Activated CD4-positive, alpha-beta T cell treated with anti-CD3 and anti-CD28 coated beads, Interleukin-2, Interleukin-4, amounts not matched to agents 100 ng/mL and 50 ng/mL, durations not matched to agents 16 hours and 8 hours (primary cell): ENCODE measurements at places on chromosomes 1 and 21.
A peak's percentile ranks its signal among the peaks of the same experiment; 100 is the strongest.

GRCh38 chr1:246530482-246530881 is 23.4 kb upstream of the SMYD3 start:
- DNase-seq = no peak

- no peak for DNase-seq
Observed at GRCh38 chr1:223478606-223479005, 85.4 kb downstream of the CCDC185 start.

- DNase-seq = no peak
Observed at GRCh38 chr1:29547300-29547699, 311.0 kb downstream of the PTPRU start.

DNA sequence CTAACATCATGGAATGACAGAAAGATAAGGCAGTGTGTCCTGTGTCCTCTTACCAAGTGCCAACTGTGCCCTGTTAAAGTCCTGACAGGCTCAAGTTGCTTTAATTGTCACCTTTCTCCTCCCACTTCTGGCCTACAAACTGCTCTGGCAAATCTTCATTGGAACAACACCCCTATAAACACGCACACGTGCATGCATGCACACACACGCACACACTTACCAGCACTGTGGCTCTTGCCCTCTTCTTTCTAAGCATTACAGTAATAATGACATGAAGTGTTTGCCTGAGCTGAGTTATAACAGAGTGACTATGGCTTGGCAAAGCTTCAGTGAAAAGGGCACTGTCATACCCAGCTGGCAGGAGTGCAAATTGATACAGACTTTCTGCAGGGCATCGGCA is 82.3 kb upstream of the SYT6 start:
- DNase-seq = no peak

GRCh38 chr1:208924928-208925327 is 658.6 kb upstream of the CAMK1G start:
- DNase-seq = no peak

GRCh38 chr1:89198491-89199072 is at the start of gene GBP4:
Gene GBP4 (minus strand): TSS chr1:89198942. CDS start chr1:89198834, 108 bp downstream.
- DNase-seq = peak; percentile 69

DNA sequence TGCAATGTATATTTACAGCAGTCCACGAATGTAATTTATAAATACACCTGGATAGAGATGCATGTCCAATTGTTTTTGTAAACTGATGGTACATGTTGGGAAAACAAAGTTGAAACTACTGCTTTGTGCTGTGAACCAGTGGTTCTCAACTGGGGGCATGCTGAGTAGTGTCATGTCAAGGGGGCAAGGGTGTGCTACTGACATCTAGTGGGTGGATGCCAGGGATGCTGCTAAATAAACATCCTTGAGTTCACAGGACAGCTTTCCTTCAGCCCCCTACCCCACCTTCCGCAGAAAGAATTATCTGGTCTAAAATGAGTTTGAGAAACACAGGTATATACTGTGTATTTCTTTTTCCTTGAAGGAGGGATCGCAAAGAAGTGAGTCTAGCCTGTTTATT is 95.9 kb downstream of the RASAL2 start:
- peak; percentile 6 for DNase-seq

DNA sequence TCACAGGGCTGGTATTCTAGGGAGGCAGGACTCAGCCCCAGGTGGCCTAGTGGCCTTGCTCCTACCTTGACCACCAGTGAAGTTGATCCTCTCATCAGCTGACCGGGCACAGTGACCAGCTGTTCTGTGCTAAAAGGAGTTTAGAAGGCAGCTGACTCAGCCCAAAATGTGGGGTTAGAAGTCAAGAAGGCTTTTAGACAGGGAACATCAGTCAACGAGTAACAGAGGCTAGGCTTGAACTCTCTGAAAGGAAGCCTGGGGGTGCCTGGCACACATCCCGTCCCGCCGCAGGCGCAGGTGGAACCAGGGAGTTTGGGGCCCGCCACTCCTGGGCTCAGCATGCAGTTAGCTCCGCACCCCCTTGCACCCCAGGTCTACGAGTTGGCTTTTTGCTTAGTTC is 114.9 kb upstream of the SLC45A1 start:
- no peak for DNase-seq

- DNase-seq = no peak
Observed at GRCh38 chr1:93394514-93394913, 48.8 kb downstream of the DR1 start.

- no peak for DNase-seq
Observed at GRCh38 chr1:37606481-37607263, 10.9 kb upstream of the GNL2 start.

- no peak for DNase-seq
Observed at GRCh38 chr21:17482928-17483327, 29.9 kb upstream of the CXADR start.

- no peak for DNase-seq
Observed at GRCh38 chr21:38182370-38182985, 74.3 kb upstream of the KCNJ15 start.

GRCh38 chr1:15942661-15943327 is 33.1 kb downstream of the ZBTB17 start:
- DNase-seq = no peak

GRCh38 chr21:43911935-43912487 is 47.0 kb downstream of the AGPAT3 start:
- DNase-seq = no peak

GRCh38 chr1:69109277-69109676 is 458.4 kb upstream of the LRRC7 start:
- no peak for DNase-seq

DNA sequence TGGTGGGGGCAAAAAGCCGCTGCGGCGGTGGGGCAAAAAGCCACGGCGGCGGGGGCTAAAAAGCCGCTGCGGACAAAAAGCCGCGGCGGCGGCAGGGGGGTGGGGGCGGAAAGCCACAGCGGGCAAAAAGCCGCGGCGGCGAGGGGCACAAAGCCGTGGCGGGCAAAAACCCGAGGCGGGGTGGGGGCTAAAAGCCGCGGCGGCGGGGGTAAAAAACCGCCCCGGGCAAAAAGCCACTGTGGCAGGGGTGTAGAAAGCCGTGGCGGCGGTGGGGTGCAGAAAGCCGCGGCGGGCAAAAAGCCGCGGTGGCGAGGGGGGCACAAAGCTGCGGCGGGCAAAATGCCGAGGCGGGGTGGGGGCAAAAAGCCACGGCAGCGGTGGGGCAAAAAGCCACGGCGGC is 3901.8 kb downstream of the SRGAP2C start:
- DNase-seq = no peak

- DNase-seq = no peak
Observed at GRCh38 chr1:173187671-173188237, 19.4 kb downstream of the TNFSF4 start.

GRCh38 chr1:204376465-204376864 is 16.7 kb upstream of the PLEKHA6 start:
- no peak for DNase-seq

DNA sequence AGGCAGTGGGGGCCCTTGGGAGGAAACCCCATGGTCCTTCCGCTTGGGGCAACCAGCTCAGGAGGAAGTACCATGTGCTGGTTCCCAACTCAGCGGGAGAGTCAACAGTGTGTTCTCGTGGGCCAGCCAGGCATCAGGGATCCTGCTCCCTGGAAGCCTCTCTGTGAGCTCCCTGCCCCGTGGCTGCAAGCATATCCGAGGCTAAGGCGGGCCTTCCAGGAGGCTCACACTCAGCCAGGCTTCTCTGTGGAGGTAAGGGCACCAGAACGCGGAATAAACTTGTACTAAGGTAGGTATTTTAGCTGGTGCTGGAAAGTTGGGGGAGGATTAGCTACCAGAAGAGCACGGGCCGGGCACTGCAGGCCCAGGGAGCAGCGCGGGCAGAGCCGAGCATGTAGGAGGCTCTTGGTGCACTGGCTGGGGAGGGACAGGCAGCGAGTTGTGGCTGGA is 74.7 kb upstream of the POU3F1 start:
- DNase-seq = no peak

GRCh38 chr1:204989266-204990058 is 53.5 kb upstream of the CNTN2 start:
- peak; percentile 66 for DNase-seq

- DNase-seq = no peak
Observed at GRCh38 chr1:38693759-38694158, 165.8 kb downstream of the RRAGC start.

DNA sequence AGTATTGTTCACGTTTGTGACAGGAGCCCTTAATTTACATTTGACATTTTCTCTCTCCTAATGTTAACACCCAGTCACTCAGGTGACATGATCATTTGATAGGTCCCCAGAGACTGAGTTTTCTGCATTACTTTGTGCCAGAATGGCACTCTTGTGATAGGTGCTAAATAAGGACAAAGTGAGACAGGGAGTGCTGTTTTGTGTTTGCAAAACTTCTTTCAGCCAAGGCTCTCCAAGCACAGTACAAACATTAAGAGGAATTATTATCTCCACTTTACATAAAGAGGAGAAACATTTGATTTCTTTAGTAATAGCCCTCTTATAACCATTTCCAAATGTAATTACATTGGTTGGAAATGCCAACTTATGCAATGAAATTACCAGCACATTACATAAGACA is 355.2 kb downstream of the NTNG1 start:
- no peak for DNase-seq

DNA sequence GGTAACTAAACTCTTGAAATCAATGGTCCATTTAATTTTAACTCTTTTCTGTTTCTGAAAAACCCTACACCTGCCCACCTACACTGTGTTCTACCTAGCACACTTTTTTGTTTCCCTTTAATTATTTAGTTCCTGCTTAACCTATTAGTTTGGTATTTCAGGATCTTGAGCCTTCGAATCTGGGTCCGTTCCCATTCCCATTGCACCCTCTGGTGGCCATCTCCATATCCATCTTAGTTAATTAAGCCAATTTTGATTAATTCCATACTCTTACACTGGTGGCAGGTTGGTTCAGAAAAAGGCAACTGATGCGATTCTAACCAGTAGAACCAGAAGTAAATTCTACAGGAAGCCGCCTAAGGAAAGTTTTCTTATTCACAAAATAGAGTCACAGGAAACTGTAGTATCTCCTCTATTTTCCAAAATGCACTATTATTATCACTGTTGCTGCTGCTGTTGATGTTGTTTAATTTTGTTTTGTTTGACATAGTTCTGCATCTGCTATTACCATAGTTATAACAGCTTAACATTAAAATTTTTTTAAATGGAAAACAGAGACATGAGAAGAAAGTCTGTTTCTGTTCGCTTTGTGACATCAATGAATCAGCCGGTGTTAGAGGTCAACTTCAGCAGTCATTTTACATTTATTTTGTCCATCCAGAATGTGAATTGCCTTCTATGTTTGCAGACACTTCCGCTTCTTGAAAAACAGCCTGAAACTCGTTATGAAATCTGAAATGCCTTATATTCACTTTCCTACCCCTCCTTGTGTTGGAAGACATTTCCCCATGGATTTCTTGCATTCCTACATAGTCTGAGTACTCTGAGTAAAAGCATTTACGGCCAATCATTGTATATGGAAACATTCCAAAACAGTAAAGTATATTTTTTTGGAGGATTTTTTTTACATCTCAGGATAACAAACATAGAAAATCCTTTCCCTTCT is 115.5 kb upstream of the NCAM2 start:
- DNase-seq = peak; percentile 5

- DNase-seq = no peak
Observed at GRCh38 chr1:41434306-41434705, 50.2 kb downstream of the EDN2 start.

- no peak for DNase-seq
Observed at GRCh38 chr1:25771221-25772114, 28.5 kb upstream of the SELENON start.

GRCh38 chr21:39121600-39122355 is 61.5 kb downstream of the PSMG1 start:
- peak; percentile 6 for DNase-seq

- DNase-seq = no peak
Observed at GRCh38 chr1:109479311-109479710, 4.4 kb upstream of the ATXN7L2 start.

- DNase-seq = no peak
Observed at GRCh38 chr1:73044241-73045036, 762.1 kb upstream of the NEGR1 start.

DNA sequence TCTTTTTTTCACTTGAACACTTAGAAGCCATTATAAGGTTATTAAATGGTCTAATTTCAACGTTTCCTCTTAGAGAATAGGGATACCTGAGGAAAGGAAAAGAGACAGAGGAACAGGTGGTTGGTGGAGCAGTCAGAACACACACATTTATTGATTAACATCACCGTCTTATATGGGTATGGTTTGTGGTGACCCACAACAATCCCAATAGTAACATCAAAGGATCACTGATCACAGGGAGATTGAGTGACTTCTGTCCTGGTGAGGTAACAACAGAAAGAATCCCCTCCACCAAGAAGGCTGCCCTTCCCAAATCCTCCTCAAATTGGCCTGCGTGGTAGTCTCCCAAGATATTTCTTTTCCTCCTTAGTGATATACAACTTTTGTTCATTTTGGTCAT is 474.0 kb downstream of the PLPP3 start:
- no peak for DNase-seq

DNA sequence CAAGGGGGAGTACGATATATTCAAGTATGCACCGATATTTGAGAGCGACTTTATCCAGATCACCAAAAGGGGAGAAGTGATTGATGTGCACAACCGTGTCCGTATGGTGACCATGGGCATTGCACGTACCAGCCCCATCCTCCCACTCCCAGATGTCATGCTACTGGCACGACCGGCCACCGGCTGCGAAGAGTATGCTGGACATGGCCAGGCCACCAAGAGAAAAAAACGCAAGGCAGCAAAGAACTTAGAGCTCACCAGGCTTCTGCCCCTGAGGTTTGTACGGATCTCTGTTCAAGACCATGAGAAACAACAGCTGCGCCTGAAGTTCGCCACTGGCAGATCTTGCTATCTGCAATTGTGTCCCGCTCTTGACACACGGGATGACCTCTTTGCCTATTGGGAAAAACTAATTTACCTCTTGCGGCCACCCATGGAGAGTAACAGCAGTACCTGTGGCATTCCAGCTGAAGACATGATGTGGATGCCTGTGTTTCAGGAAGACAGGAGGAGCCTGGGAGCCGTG is 16.5 kb downstream of the ATF3 start:
- no peak for DNase-seq

DNA sequence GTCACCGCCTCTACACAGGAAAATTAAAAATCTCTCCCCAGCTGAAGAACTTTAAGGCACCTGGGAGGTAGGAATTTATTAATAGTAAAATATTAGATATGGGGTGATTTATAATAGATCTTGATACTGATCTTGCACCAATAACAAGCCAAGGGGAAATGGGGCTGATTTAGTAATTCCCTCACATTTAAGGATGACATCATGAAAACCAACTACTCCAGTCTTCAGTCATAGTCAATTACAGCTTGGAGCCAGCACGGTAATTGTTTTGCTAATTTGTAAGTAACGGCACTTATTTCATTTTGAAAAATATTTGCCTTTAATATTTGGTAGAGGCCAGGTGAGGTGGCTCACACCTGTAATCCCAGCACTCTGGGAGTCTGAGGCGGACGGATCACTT is 92.8 kb downstream of the TGFBR3 start:
- no peak for DNase-seq

DNA sequence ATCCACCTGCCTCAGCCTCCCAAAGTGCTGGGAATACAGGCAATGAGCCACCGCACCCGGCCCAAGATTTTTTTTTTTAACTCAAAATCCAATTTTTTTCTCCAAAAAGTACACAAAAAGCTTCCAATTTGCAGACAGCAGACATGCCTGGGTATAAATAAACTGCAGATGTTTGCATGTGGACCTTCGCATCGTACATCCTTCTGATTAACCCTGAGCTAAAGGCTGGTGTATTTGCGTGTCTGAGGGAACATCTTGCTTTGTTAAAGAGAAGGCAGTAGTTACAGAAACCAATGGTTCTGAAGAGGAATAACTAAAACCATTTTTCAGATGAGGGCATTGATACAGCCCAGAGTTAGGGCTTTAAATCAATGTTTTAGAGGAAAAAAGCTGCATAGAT is 12.7 kb downstream of the BCAR3 start:
- no peak for DNase-seq
